ENCODE measurements at places on chromosomes 3 and 15.

GRCh38 chr3:10189557-10190354, 25.0 kb downstream of the IRAK2 start:
- no peak for DNase-seq

DNA sequence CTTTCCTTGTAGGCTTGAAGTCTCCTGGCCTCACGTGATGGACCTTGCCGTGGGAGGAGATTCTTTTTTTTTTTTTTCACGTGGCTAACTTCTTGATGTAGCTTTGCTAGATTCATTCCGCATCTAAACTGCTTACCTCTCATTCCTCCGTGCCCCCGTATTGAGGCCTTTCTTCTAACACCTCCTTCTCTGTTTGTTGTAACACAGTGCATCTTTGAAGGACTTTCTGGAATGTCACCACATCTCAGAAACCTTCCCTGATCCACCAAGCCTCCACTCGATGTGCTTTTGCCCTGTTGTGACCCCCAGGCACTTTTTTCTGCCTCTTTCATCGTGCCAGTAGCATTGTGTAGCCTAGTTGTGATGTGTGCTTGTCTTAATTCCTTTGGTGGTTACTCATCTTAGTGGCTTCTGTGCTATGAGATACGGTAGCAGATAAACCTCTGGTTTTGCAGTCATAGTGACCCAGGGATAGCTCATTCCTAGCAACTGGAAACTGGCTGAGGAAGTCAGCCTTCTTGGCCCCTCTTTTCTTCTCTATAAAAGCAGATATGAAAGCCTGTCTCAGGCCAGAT, 1.6 kb upstream of the BNC1 start:
- no peak for DNase-seq

DNA sequence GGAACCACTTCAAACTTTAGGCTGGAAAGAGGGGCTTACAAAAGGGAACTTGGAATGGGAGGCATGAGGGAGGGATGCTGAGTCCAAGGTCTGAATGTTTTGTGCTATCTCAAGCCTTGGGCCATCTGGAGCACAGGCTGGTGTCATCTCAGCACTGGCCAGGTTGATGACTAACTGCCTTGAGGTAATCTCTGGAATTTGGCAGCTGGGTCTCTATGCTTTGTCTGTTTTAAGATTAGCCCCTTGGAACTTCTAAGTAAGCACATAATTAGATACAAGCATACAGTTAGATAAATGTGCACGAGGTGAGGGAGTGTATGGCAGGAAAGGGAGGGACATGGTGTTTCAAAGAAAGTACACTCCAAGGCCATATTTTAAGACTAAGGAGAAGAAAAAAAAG, 252.4 kb upstream of the CCDC54 start:
- DNase-seq: no peak

DNA sequence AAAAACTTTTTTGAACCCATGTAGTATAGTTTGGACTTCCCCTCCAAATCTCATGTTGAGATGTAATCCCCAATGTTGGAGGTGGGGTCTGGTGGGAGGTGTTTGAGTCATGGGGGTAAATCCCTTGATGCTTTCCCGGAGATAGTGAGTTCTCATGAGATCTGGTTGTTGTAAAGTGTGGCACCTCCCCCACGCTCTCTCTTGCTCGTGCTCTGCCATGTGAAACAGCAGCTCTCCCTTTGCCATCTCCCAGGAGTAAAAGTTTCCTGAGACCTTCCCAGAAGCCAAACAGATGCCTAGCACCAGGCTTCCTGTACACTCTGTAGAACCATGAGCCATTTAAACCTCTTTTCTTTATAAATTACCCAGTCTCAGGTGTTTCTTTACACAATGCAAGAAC, 16.0 kb upstream of the RNU6-1 start:
- DNase-seq: no peak

- no peak for DNase-seq
Observed at GRCh38 chr15:41900526-41901380, 6.9 kb upstream of the SPTBN5 start.

DNA sequence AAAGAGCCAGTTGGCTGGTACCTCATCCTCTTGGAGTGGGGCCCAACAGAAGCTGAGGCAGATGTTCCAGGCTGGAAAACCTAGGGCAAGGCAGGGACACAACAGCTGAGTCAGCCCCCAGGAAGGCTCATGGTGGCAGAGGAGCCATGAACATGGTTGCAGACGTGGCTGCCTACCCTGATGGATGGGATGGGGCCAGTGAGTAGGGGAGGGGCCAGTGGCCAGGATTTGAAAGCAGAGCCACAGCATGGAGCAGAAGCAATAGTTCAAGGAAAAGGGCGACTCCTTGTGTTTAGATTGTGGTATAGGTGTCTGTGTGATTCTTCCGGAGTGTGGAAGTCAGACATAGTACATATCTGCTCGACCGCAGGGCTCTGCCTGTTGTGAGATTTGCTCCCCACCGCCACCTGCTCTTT, 24.2 kb downstream of the PXYLP1 start:
- DNase-seq: no peak

GRCh38 chr3:128178782-128179483, 25.7 kb downstream of the EEFSEC start:
- DNase-seq: no peak

DNA sequence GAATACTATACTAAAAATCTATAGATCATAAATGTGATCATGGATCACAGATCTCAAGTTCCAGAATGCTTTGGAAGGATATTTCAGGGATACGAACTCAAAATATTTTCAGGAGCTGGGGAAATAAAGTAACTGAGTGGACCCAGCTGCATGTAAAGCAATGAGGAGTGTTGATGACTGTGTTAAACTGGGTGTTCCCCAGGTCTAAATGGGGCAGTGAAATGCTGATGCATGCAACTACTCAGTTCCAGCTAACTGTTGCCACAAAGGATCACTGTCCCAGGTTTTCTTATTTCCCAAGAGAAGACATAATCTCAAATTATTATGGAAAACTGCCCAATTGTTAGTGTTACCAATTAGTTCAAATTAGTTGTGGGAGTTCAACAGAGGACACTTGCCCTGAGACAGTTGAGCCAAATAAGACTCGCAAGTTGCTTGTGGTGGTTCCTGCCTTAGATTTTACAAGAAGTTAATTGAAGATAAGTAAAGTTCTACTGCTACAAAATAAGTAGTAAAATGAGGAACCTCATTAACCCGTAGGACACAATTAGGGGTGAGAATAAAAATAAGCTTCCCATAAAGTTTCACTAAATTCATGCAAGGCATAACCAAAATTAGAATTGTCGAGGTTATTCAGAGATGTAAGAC, 66.3 kb upstream of the IL12A start:
- no peak for DNase-seq

GRCh38 chr3:72629191-72629631, 219.0 kb downstream of the SHQ1 start:
- DNase-seq: no peak

GRCh38 chr3:115110830-115111229, 36.3 kb downstream of the ZBTB20 start:
- DNase-seq: no peak

DNA sequence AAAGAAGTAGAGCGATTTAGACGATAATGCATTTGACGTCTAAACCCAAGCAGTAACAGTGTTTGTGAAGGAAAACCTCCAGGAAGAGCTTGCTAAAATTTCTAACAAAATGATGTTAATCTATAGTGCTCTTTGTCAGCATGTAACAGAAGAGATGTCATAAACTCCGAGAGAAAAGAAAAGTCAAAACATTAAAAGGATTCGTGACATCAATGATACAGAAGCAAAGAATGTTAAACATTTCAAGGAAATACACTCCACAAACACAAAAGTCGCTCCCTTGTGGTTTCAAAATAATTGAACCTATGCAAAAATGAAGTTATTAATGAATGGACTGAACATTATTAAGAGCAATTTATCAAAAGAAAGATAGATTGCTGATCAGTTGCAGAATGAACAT, 27.9 kb downstream of the AADAC start:
- DNase-seq: no peak

DNA sequence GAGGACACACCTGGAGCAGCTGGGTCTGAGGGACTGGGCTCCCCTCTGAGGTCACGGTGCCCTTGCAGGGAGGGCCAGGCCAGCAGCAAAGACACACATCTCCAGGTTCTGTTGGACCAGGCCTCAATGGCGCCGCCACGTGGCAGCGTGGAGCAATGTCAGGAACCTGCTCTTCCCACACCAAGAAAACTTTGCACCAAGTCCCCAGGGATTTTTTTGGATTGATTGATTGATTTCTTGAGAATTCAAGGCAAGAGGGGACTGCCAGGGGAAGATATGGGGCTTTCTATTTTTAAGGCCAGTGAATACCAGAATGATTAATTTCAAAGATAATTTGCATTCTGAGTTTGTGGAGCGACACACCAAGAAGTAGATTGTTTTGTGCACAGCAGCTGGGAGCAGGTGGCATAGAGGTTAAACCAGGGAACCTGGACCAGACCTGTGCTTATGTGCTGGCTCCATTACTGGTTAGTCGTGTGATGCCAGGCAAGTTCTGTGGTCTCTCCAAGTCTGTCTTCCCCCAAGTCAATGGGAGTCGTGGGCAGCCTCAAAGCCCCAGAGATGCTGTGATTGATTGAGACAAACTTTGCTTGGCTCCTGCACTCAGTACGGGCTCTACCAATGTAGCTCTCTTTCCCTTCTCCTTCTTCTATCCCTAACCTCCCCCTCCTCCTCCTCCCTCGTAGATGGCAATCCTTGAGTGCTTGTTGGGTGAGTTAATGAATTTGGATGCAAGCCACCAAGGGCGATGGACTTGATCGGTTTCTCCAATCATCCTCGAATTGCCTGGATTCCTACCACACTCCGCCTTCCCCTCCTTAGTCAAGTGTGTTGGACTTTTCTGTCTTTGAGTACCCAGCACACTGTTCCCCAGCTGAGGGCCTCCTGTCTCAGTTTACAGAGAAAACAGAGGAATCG, 96.2 kb upstream of the TRPM1 start:
- no peak for DNase-seq

- no peak for DNase-seq
Observed at GRCh38 chr3:170848292-170848917, 21.6 kb downstream of the RPL22L1 start.
